ENCODE measurements at places on chromosomes 6 and 20.

DNA sequence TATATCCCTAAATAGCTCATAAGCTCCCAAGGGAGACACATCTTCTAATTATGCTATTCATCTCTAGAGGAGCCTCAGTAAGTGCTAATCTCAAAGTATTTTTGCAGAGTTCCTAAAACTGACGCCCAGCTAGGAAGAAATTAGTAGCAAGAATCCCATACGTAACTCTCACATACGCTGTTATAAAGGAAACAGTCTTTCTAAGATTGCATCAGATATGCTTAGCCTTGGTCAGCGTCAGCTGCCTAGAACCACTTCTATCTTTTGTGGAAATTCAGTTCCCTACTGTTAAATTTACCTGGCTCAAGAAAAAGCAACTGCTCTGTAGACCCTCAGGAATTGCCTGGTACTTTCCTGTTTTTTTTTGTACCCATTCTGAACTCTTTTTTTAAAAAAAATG is 13.6 kb downstream of the RIPOR2 start:
- no peak for DNase-seq

DNA sequence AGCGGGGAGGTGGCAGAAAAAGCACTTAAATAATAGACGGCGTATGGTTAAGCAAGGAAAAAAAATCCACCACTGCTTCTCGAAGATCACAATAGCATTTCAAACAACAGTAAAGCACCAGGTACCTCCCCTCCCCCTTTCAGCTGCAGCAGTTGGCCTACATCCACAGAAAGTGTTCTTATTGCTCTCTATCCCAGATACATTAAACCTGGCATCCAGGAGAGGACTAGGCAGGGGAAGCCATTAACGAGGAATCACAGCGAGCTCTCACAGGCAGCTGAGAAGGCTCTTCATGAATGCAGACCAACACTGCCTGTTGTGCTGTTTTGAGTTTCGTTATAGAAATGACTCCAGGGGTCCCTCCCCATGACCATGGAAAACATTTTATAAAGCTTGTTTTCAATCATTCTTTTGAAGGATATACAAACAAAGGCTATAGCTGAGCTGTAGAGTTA is 11.8 kb downstream of the FYN start:
- no peak for DNase-seq

- no peak for DNase-seq
Observed at GRCh38 chr6:157079771-157080170, 243.5 kb downstream of the TMEM242 start.

- DNase-seq = no peak
Observed at GRCh38 chr6:169345146-169345545, 91.5 kb upstream of the THBS2 start.

DNA sequence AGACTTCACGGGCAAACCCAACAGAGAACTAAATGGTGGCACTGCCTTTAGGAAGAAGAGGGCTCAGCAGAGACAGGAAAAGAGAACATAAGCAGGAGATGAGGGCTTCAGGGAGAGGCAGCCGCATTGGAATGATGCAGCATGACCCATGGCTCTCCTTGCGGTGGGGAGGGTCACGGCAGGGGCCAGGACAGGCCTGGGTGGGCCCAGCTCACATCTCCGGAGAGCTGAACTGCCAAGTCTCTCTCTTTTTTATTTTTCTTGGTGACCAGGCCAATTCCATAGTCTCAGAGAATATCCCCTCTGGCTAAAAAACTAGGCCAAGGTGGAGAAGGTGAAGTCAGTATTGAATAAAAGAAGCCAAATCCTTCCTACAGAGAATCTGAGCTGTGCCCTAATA is 77.5 kb upstream of the TRAF3IP2 start:
- DNase-seq = no peak

Measured in T-helper 2 cell (primary cell).